HT-29 (cell line): ENCODE measurements at places on chromosomes 11 and 22. TPM values are rescaled to one million over a fixed set of nuclear protein-coding genes. Genes with fewer than 3 reads are reported as not detected.
A peak's percentile ranks its signal among the peaks of the same experiment; 100 is the strongest.

The P4HA3 gene
- not detected in 2 replicates for total RNA-seq

GRCh38 chr22:40348025-40348658 is 1.8 kb downstream of the ADSL start:
- DNase-seq: peak; percentile 35

DNA sequence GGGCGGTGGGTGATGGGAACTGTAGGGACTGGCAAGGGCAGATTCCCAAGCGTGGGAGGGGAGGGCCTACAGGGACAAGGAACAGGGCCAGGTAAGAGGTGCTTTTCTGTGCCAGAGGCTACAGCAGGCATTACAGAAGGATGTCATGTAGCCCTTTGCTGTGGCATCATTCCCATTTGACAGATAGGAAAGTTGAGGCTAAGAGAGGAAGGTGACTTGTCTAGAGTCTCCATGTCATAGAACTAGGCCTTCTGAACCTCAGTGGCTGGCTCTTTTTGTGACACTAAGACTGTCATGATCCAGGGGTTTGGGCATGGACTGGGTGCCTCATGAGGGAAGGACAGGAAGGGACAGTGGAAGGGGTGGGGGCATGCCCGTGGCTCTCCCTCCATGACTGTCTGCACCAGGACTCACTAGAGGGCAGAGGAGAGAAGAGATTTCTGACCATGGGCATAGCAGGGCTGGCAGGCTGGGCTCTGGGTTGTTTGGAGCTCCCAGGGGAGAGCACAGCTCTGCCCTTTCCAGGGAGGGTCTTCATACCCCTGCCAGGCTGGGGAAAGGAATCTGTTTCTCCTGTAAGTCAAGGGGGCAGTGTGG is 3.2 kb downstream of the MMP11 start:
- no peak for DNase-seq

- peak; percentile 36 for DNase-seq
Measured at GRCh38 chr22:29029202-29030000, 32.2 kb downstream of the C22orf31 start.

The ANGPTL5 gene
- not detected in 2 replicates for total RNA-seq

DNA sequence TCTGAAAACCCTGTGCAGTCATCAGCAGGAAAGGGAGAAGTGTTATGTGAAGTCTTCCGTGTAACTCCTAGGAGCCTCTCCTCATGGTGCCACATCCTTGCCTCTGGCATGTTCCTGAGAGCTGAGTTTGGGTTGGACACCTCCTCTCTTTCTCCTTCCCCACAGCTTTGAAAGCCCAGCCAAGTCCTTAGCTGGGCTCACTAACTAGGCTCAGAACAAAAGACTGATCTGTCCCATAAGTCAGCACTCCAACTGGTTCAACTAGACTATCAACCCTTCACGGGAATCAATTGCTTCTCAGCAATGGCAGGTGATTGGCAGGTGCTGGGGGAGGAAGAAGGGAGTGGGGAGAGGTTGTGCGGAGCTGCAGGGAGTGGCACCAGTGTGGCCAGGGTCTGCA is 509.9 kb upstream of the B3GAT1 start:
- DNase-seq: no peak

- no peak for DNase-seq
Measured at GRCh38 chr11:11843642-11844041, 1.9 kb downstream of the USP47 start.

- DNase-seq: no peak
Measured at GRCh38 chr11:79438631-79439409, 2.0 kb downstream of the TENM4 start.

DNA sequence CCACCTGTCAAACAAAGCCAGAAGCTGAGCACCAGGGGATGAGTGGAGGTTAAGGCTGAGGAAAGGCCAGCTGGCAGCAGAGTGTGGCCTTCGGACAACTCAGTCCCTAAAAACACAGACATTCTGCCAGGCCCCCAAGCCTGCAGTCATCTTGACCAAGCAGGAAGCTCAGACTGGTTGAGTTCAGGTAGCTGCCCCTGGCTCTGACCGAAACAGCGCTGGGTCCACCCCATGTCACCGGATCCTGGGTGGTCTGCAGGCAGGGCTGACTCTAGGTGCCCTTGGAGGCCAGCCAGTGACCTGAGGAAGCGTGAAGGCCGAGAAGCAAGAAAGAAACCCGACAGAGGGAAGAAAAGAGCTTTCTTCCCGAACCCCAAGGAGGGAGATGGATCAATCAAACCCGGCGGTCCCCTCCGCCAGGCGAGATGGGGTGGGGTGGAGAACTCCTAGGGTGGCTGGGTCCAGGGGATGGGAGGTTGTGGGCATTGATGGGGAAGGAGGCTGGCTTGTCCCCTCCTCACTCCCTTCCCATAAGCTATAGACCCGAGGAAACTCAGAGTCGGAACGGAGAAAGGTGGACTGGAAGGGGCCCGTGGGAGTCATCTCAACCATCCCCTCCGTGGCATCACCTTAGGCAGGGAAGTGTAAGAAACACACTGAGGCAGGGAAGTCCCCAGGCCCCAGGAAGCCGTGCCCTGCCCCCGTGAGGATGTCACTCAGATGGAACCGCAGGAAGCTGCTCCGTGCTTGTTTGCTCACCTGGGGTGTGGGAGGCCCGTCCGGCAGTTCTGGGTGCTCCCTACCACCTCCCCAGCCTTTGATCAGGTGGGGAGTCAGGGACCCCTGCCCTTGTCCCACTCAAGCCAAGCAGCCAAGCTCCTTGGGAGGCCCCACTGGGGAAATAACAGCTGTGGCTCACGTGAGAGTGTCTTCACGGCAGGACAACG is 11.7 kb downstream of the CXCR5 start:
- DNase-seq: no peak

- no peak for DNase-seq
Measured at GRCh38 chr11:82750643-82751139, 17.0 kb upstream of the FAM181B start.

The VWCE gene
- not detected in 2 replicates for total RNA-seq

GRCh38 chr11:59365232-59366018 is 6.7 kb downstream of the OR5AN1 start:
- DNase-seq: no peak

DNA sequence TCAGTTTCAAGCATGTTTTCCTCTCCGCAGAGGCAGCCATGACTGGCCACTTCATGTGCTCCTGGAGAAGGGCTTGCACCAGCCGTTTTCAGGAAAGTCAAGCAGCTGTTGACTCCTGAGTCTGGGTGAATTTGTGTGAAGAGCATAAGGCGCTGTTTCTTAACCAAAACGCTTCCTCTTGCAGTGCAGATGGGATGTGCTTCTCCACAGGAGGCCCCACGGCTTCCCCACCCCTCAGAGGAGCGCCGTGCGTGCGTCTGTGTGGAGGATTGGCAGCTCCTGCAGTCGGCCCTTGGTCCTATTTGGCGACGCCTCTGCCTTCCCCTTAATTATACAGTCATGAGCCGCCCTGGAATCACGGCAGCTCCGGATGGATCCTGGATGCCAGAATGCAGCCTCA is 54.1 kb upstream of the B3GAT1 start:
- peak; percentile 45 for DNase-seq

The ASRGL1 gene
- total RNA-seq: 38.6 and 60.6 TPM in 2 replicates

The SLC22A8 gene
- total RNA-seq: not detected in 2 replicates

GRCh38 chr11:66002648-66003225 is 434 bp downstream of the BANF1 start:
- DNase-seq: peak; percentile 73

The NLRP14 gene
- total RNA-seq: not detected in 2 replicates

DNA sequence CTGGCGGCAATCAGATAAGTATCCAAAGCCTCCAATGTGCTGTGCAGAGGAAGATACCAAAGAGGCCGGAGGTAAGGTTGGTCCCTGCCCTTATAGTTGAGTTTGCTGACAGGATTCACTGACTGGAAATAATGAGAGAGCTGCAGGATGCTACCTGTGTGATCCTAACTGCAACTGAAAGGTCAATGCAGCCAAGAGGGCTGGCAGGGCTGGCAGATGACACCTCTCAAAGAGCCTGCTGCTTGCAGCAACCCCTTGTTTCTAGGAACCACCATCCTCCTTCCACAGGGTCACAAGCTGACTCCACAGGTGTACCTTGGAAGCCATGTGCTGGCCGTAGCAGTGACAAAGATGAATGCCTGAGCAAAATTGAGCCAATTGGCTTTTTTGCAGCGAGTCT is 348.1 kb downstream of the DDX10 start:
- no peak for DNase-seq

- no peak for DNase-seq
Measured at GRCh38 chr22:45585946-45586540, 83.4 kb downstream of the FBLN1 start.

The TIGD3 gene
- total RNA-seq: 2.9 and 3.0 TPM in 2 replicates

DNA sequence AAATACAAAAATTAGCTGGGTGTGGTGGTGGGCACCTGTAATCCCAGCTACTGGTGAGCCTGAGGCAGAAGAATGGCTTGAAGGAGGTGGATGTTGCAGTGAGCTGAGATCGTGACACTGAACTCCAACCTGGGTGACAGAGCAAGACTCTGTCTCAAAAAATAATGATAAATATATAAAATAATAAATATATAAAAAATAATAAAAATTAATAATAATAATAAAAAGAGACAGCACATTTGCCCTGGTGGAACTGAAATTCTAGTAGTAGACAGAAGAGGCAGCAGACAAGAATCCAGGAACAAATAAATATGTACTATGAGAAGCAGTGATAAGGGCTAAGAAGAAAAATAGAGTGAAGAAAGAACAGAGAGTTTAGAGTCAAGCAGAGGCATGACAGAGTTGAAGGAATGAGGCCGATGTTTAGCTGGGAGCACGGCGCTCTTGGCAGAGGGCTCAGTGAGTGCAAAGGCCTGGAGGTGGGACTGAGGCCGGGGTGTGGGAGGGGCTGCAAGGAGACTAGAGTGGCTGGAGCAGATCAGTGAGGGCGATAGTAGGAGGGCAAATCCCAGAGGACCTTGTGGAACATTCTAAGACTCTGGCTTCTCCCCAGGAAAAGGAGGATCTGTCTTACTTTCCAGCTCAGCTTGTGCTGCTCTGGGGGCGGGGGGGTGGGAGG is 410.3 kb downstream of the MN1 start:
- DNase-seq: no peak

DNA sequence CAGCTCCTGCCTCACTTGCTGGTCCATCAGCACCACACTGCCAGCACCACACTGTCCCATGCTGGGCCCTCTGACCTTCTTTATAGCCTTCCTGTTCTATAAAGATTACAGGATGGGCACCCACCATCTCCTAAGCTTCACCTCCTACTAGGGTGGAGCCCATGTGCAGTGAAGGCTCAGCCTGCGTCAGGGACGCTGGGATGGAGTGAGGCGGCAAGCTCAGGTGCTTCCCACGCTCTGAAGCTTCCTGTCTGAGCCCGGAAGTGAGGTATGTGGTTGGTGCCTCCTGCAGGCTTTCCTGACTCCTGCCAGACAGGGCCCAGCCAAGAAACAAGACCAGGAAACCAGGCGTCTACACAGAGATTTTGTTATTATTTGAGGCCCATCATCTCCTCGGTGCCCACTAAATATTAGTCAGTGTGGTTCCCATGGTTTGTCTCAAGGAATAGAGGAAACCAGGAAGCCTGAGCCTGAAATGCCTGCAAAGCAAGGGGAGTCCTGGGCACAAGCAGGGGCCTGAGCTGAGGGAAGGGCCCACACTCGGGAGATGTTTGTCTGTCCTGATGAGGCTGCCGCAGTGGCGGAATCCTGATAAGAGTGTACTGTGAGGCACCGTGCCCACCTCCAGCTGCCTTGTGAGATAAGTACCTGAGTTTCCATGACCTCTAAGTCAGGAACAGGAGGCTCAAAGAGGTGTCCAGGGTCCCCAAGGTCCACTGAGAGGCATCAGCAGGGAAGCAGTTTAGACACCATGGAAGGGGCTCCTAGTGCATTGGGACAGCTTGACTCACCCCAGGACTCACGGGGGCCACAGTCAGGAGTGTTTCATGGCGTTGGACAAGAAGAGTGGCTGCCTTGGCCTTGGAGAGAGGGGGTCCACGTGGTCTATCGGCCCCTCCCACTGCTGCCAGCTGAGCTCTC is 22.0 kb downstream of the RSPH14 start:
- no peak for DNase-seq

DNA sequence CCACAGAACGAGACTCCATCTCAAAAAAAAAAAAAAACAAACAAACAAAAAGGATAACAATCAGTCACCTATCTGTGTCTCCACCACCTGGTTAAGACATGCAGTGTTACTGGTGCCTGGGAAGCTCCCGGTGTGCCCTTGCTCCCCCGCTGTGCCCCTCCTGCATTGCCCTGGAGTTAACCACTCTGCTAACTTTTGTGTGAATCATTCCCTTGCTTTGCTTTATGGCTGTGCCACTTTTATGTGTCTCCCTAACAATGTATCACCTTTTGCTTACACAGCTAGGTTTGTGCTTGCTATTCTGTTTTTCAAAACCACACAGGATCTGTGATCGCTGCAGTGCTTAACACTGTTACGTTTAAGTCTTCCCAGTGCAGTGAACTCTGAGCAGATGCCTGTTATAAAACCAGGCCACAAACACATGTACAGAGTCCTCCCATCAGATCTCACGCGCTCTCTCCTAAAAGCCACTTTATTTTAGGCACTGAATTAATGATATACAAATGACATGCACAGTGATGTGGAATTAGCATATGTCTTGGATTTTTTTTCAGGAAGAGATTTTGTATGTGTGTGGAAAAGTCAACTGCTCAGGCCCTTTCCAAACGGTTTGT is 69.9 kb downstream of the BUD13 start:
- DNase-seq: no peak

DNA sequence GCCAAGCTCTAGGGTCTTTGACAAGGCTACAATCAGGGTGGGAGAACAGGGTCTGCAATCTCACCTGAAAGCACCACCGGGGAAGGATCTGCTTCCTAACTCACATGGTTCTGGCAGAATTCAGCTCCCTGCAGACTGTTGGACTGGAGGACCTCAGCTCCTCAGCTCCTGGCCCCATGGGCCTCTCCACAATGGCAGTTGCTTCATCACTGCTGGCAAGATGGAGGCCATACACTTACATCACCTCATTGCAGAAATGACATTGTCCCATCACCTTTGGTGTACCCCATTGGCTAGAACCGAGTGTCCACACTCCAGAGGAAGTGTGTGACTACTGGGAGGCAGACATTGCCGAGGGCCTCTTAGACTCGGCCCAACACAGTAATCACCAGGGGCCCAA is 20.9 kb upstream of the MPPED1 start:
- no peak for DNase-seq

- no peak for DNase-seq
Measured at GRCh38 chr11:36358436-36358835, 62.3 kb downstream of the PRR5L start.

The SELENOM gene
- total RNA-seq: 0.64 and 1.6 TPM in 2 replicates

DNA sequence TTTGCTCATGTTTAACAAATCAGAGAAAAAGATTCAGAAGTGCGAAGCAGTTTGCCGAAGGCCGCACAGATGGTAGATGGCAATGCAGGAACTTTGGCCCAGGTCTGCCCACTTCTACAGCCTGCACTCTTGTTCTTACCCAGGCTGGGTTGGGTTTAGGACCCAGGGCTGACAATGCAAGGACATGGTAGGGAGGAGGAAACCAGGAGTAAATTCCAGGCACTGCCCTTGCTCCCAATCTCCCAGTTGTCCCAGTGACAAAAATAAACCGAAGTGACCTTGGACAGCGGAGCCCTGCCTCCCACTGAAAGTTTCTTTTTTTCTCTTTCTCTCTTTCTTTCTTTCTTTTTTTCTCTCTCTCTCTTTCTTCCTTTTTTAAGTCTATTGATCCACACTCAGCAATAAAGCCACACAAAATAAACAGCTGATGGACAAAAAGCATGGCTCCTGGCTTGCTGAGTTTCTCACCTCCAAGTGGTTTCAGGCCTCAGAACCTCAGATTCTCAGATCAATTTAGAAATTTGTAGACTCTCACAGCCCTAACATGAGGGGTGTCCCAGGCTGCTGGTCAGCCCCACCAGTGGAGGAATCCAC is 33.5 kb upstream of the FCHSD2 start:
- DNase-seq: no peak
